Hippocampal formation (tissue), 2 donors: ENCODE measurements at places on chromosomes 7 and 10.
A peak's percentile ranks its signal among the peaks of the same experiment; 100 is the strongest.

DNA sequence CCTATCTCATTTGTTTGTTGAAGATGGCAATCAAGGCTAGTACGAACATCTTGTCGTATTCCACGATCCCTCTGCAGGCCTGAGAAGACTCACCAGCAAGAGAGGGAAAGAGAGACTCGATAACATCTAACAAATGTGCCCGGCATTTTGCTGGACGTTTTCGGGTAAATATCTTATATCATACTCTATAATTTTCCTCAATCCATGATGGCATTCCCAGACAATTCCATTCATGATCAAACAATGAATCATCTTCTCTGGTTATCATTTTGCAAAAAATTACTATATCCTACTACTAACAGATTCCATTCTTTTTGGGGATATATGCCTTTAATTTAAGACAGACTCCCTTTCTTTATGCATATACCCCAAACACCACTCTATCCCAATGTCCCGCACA, 118.1 kb downstream of the TYW1B start:
- DNase-seq: no peak

GRCh38 chr10:10647331-10647730, 370.3 kb upstream of the CELF2 start:
- no peak for DNase-seq

DNA sequence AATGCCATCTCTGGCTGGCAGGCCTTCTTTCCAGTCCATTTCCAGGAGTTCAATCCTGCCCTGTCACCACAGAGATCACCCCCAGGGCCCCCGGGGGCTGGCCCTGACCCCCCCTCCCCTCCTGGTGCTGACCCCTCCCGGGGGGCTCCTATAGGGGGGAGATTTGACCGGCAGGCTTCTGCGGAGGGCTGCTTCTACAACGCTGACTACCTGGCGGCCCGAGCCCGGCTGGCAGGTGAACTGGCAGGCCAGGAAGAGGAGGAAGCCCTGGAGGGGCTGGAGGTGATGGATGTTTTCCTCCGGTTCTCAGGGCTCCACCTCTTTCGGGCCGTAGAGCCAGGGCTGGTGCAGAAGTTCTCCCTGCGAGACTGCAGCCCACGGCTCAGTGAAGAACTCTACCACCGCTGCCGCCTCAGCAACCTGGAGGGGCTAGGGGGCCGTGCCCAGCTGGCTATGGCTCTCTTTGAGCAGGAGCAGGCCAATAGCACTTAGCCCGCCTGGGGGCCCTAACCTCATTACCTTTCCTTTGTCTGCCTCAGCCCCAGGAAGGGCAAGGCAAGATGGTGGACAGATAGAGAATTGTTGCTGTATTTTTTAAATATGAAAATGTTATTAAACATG, 6.0 kb downstream of the CHPF2 start:
- no peak for DNase-seq

DNA sequence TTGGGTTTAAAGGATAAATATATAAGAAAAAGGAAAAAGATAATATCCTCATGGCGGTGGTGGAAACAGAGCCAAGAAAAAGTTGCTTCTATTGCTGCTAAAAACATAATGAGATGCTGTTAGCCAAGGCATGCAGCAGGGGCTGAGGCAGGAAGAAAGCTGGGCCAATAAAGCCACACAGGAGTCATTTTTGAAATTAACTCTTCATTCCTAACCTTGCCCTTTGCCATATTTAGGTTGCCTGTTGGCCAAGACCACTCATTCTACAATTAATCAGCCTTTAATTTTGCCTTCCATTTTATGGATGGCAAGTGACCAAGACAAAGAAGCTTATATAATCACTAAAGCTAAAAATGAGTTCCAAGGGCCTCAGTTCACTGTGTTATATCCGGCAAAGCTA, 58.2 kb downstream of the ARMH3 start:
- no peak for DNase-seq

DNA sequence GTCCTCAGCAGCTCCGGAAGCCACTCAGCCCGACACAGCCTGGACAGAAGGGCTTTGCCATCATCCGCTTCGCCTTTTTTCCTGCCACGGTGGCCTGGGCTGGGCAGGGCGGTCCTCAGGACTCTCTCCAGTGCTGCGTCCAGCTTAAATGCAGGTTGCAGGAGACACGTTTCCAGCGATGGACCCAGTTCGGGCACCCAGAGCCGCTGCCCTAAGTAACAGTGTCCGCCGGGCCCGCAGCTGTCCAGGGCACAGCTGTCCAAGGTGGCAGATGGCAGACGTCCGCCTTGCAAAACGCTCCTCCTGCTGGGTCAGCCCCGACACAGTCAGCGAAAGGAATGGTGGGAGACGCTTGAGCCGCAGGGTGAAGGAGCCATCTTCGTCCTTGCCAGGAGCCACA, 37.0 kb upstream of the FOXL3 start:
- no peak for DNase-seq

GRCh38 chr10:93063977-93064660, 3.5 kb downstream of the CYP26C1 start:
- no peak for DNase-seq

DNA sequence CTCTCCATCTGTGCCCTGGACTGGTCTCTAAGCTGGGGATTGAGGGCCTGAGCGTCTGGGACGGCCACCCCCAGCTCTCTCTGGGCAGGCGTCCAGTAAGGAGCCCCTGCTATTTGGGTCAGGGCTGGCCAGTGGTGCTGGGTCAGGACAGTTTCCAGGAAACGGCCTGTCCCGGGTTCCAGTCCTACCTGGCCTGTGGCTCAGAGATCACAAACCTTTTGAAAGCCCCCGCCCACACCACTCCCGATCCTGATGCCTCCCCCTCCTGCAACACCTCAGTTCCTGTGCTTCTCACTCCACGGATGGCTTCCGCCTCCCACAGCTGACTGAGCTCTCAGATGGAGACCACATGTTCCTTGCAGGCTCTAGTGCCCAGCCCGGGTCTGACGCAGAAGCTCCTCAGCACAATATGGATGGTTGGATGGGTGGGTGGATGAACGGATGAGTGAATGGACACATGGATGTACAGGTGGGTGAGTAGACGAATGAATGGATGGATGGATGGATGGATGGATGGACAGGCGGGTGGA, 91.7 kb upstream of the PDGFA start:
- no peak for DNase-seq

DNA sequence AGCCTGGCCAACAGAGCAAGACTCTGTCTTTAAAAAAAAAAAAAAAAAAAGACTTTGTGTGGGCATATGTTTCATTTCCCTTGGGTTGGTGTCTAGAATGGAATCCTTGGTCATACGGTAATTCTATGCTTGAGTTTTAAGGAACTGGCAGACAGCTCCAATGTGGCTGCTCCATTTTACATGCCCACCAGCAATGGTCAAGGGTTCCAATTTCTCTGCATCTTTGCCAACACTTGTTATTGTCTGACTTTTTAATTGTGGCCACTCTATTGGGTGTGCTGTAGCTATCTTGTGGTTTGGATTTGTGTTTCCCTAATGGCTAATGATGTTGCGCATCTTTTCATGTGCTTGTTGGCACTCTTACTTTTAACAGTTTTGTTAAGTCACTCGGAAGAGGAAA, 57.6 kb downstream of the BRI3 start:
- DNase-seq: no peak

GRCh38 chr10:63563623-63564022, 42.4 kb downstream of the REEP3 start:
- no peak for DNase-seq

DNA sequence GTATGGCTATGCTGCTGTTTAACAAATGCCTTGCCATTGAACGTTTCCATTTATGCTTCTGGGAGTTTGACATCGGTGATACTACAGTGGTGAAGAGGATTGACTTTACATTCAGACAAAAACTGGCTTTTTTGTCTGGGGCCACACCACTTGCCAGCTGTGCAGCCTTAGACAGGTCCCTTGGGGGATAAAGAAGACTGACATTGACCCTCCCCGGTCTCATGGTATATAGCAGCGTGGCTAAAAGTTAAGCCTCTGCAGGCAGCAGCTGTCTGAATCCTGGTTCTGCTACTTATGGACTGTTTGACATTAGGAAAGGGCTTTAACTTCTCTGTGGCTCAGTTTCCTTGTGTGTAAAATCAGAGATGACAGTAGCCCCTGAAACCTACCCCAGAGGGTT, 42.0 kb upstream of the PTF1A start:
- no peak for DNase-seq

DNA sequence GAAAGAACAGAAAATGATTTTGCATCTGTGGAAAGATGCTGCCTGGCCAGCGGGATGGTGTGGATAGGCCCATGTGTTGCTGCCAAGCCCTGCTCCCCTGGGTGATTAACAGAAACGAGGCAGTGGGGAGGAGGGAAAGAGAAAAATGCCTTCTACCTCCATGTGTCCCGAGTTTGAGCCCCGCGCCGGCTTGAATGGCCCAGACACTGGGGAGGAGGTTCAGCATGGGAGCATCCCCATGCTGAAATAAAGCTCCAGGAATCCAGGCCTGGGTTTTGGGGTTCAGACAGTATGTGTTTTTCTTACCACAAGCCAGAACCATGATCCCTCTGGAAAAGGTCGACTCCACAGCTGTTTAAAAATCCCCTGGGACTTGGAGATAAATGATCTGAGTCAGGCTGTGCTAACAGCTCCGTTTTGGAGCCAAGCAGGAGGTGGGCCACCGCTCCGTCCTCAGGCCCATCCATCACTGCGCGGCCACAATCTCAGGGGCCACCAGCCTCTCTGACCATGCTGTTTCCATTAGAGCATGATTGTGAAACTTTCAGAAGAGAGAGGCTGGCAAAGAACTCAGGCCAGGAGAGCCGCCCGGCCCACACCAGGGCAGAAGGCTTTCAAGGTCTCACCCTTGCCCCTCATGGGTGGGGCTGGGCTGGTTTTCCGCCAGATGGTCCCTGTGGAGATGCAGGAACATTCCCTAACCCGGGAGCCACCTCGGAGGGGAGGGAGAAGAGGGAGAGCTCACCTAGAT, 299.7 kb downstream of the ZEB1 start:
- DNase-seq: no peak

DNA sequence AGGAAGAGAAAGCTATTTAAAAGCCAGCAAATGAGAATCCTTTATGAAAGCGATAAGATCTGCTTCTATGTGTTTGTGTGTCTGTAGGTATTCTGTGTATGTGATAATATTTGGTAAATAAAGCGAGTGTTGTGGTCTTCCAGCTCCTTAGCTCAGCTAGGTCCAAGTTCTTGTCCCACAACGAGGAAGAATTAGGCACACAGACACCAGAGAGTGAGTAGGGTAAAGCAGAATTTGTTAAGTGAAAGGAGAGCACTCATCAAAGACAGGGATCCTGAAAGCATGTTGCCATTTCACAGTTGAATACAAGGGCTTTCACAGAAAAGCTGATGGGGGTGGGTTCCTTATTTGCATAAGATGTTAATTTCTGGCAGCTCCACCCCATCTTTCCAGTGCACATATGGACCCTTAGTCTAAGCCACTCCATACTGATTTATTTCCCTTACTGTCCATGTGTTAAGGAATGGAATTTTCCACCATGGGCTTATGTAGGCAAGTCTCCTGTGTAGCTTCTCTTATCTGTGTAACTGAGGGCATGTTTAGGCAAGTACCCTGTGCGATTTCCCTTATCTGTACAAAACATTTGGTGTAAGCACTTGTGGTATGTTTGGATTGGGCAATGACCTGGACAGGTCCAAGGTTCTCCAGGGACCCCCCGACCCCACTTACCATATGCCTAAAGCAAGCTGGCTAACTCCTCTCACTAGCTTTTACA, 165.9 kb upstream of the VIPR2 start:
- no peak for DNase-seq

DNA sequence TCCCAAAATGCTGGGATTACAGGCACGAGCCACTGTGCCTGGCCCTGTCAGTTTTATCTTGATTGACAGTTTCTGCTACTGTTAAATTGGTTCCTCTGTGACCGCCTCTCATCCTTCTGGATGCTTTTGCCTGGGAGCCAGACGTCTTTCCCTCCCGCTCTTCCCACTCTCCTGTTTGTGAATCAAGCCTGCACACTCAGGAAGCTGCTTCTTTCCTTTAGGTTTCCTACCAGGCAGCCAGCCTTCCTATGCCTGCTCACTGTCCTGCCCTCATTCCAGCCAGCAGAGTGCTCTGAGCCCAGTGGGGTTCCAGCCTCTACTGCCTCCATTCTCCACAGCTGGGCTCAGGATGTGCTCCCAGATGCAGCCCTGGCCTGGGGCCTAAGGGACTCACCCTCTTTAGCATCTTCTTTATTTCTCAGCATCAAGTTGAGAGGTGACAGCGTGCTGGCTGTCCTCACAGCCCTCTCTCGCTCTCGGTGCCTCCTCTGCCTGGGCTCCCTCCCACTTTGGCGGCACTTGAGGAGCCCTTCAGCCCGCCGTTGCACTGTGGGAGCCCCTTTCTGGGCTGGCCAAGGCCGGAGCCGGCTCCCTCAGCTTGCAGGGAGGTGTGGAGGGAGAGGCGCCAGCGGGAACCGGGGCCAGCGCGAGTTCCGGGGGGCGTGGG, 5.1 kb downstream of the SH2D4B start:
- no peak for DNase-seq

GRCh38 chr7:144725070-144725469, 110.8 kb downstream of the TPK1 start:
- no peak for DNase-seq

GRCh38 chr10:34743814-34744213, 71.3 kb downstream of the PARD3 start:
- DNase-seq: peak; percentile 13

DNA sequence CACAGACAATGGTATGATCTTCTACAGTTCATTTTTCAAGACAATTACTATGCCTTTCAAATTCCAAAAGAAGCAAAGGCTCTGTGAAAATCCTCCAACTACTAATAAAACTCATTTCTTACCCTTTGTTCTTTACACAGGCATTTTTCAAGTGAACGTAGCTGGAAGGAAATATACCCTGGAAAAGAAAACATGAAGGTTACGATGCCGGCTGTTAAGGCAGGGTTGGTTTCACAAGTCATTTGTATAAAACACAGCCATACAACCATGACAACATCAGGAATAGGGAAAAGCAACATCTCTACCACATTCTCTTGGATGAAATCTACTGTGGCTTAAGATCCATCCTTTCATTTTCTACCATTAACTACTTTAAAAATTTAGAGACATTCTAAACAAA, 207.9 kb downstream of the DOCK4 start:
- no peak for DNase-seq

DNA sequence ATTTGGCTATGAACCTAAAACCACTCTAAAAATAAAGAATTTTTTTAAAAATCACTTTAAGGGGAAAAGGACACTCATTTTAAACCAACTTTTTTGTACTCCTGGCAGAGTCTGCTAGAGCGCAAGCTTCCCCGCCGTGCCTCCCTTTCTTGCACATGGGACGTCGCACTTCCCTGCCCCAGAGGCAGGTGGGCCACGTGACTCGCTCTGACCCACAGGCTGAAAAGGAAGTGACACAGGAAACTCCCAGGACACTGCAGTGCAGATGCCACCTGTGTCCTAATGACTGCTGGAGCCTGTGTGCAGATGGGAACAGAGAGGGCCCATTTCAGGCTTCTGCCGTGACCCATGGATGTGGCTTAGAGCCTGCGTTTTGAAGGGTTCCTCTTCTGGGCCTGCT, 142.1 kb upstream of the LANCL2 start:
- DNase-seq: no peak
